ENCODE measurements at places on chromosomes 6 and 20.

GRCh38 chr6:106180208-106180607, 94.1 kb downstream of the PRDM1 start:
- no peak for DNase-seq

- no peak for DNase-seq
Measured at GRCh38 chr6:157298216-157298724, 25.0 kb downstream of the TMEM242 start.

DNA sequence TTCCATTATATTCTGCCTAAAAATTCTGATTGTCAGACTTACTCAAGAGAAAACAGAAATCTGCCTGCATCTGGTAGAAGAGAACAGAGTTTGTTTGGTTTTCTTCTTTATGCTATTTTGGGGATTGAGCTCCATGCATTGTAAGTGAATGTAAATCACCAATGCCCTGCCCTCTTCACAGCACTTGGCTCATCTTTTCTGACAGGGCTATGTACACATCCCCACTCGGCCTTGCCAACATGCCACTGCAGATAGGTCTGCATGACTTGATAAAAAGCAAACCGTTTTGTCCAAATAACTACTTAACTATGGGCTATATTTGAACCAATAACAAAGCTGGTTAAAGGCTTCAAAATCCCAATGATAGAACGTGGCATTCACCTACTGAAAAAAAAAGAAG, 117.7 kb downstream of the IBTK start:
- no peak for DNase-seq

DNA sequence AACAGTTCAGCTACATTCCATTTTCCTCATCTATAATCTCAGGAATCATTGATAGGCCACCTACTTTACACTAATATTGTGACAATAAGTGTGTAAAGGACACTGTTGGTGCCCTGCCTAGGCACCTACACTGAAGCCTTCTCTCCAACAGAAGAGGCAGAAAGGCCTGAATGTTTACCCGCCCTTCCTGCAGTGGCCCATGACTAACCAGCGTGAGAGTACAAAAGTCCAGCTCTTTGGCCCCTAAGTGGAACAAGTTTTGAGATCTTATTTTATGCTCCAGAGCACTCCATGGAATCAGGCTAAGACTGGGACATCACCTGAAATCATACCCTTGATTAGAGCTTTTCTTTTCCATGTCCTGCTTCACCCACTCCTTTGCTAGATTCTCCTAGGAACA, 359.7 kb downstream of the ARHGAP18 start:
- DNase-seq = no peak

DNA sequence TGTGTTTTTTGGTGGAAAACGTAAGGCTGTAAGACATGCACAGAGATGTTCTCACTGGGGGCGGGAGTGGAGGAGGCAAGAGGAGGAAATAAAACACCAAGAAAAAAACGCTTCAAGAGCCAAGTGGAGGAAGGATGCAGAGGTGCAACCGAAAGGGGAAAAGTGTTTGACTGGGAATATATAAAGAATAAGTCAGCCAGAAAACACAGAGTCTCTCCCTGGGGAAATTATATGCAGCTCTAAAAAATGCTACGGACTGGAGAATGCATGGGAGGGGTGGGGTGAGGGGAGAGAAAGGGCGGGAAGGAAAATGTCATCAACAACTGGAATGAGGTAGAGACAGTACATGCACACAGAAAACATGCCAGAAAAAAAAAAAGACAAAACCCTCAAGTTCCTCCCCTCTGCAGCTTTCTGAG, 133.5 kb downstream of the SCML4 start:
- no peak for DNase-seq

All from kidney glomerular epithelial cell (primary cell).